ENCODE measurements at places on chromosomes 7 and 10.
A peak's percentile ranks its signal among the peaks of the same experiment; 100 is the strongest.

DNA sequence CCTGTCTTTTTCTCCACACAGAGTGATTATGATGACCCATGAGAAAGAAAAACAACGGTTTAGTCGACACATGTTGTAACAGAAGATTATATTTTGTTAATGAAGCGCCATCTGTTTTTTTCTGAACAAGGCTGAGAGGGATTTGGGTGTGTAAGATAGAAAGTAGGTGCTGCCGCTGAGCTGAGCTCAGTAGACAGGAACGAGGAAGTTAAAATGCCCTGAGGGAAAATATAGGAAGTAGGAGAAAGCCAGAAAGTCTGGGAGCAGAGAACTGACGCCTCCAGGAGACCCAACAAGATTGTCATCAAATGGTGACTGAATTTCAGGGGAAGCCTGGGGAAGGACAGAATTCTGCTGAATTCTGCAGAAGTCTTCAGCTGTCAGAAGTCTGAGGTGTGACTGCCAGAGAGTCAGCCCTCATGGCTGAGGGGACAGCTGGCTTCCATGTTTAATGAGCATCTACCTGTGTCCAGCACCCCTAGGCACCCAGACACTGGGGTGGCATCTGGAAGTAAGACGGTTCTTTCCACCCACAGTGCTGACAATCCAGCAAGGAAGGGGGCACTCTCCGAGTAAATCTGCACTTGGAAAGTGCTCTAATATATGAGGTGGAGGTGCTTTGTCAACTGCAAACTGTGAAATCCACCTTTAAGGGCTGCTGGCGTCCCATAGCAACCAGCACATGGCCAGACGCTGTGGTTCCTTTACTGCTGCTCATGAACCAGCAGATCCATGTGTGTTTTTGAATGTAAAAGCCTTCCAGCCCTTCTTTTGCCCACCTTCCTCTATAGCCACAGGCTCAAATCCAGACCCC is 12.5 kb upstream of the TSPAN15 start:
- DNase-seq = peak; percentile 73

DNA sequence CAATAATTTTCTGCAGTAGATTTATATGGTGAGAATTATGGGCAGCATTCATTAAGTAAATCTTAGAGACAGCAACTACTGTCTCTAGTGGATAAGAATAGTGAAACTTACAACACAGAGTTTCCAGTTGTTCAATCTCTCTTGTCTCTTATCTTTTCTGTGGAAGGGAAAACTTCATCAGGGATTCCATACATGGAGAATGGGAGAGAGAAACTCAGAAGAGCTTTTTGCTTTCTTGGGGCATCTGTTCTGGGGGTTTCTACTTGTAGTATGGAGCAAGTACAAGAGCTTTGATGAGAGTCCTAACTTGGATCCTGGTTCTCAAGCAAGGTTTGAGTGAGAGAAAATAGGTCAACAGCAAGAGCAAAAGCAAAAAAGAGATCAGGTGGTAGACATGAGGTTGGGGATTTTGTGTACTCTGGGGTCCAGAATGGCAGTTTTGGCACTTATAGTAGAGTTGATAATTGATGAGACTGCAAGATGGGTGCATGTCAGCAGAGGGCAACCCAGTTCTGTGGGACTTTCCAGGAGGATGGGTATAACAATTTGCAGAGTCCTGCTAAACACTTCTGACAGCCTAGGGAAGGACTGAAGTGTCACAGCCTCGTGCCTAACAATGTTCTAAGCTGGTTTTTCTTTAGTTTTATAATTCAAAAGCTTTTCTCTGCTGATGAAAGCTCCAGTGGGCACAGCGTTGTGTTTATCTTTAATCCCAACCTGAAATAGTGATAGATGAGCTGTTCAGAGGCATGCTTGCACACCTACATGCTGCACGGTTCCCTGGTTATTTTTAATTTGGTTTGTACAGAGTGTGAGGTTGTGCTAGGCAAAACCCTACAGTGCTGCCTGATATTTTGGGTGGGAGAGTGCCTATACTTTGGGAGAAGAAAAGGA is 32.0 kb upstream of the STRIP2 start:
- DNase-seq = no peak

DNA sequence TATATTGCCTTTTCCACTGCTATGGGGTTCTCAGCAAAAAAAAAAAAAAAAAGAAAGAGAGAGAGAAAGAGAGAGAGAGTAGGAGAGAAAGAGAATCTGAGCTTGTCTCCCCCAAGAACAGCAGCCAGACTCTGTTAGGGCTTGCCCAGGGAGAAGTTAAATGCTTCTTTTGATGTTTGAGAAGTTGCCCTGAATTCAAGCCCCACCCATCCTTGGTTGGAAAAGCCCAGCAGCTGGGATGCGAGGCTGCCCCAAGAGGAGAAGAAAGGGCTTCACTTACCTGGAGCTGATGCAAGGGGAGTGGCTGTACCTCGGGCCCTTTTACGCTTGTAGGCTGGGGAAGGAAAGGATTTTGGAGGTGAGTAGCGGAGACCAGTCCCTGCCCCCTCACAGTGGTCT is 20.9 kb upstream of the MGMT start:
- DNase-seq = no peak

- DNase-seq = peak; percentile 15
Measured at GRCh38 chr7:46871516-46871915, 710.4 kb downstream of the TNS3 start.

GRCh38 chr7:66145400-66146104 is 30.9 kb downstream of the CRCP start:
- DNase-seq = peak; percentile 31

GRCh38 chr7:92563345-92563744 is 26.8 kb downstream of the FAM133B start:
- DNase-seq = no peak

GRCh38 chr7:105352018-105352612 is 36.6 kb downstream of the SRPK2 start:
- peak; percentile 78 for DNase-seq

GRCh38 chr10:81996927-81997326 is 121.9 kb downstream of the NRG3 start:
- DNase-seq = no peak

- no peak for DNase-seq
Measured at GRCh38 chr10:48932831-48933664, 6.6 kb downstream of the LRRC18 start.

- no peak for DNase-seq
Measured at GRCh38 chr10:12962556-12962955, 39.0 kb downstream of the CCDC3 start.

DNA sequence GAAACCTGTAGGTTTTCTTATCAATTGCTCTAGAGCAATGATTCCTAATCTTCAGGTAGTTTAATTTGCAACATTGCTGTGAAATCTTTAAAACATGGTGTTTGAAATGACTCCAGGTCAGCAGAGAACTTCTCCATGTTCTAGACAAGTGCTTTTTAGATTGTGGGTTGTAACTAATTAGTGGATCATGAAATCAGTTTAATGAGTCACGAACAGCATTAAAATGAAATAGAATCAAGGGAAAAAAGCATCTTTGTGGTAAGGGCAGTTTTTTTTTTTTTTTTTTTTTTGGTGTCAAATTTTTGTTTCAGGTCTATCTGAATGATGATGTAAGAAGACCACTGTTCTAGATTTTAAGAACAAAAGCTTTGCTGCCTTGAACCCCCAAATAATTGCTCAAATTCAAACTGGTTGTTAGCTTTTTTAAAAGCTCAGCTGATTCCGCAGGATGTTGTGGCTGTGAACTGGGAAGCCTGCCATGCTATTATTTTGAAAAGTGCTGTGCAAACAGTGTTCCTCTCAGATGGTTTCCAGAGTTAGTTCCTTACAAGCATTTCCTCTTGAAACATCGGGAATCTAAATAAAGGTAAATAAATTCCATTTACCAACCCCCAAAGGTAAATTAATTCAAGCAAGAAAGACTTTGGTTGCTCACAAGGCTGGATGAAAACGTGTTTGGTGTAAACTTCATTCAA is 13.1 kb upstream of the PDK4 start:
- peak; percentile 68 for DNase-seq

- no peak for DNase-seq
Measured at GRCh38 chr7:31550432-31550831, 36.5 kb downstream of the ITPRID1 start.

DNA sequence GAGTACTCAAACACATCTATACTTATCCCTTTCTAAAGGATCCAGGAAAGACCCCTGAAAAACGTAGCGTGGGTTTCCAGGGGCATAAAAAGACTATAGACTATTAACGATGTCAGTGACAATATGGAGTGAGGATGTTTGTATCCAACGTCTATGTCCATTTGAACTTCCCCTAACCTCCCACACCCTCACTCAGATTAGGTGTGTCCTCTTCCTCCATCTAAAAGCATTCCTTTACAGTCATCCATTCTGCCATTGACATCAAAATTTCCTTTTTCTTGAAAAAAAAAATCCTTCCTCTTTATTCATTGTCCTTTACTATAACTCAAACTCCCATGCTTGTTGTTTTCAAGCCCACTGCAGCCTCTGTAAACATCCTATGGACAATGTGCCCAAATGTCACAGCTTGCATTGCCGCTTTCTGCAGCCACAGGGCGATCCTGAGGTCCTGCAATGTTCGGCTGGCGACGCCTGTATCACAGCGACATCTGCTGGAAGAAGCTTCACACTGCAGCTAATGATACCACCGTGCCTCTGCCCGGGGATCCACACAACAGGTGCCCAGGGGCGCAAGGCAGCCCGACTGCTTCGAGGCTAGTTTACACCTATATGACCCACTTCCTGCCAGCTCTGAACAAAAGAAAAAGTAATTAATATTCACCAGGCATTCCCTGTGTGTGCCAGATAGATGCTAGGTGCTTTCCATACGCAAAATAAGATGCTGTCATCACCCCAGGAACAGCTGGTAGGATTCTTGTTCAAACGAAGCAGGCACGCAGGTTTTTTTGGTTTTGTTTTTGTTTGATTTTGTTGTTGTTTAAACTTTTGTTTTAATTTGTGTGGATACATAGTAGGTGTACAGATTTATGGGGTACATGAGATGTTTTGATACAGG is 267.9 kb upstream of the GHITM start:
- DNase-seq = peak; percentile 87

- DNase-seq = no peak
Measured at GRCh38 chr10:7117806-7118674, 292.8 kb downstream of the SFMBT2 start.

DNA sequence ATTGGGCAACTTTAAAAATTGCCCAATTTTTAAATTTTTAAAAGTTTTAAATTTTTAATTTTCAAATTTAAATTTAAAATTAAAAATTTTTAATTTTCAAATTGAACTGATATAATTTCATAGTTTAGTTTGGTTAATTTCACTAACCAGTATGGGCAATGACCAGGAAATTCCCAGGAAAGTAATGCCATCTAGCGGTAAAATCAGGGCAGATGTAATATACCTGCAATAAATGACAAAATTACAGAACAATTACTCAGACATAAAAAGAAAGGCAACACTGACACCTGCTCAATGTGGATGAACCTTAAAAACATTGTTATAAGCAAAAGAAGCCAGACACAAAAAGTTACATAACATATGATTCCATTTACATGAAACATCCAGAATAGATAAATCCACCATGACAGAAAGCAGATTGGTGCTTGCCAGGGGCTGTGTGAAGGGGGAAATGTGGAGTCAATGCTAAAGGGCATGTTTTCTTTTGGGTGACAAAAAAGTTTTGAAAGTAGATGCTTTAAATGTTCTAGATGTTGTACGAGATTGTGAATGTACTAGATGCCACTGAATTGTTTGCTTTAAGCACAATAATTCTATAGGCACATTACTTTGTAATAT is 28.6 kb upstream of the SLC16A12 start:
- peak; percentile 81 for DNase-seq

GRCh38 chr7:27112955-27113949 is 10.8 kb upstream of the HOXA2 start:
- DNase-seq = no peak

DNA sequence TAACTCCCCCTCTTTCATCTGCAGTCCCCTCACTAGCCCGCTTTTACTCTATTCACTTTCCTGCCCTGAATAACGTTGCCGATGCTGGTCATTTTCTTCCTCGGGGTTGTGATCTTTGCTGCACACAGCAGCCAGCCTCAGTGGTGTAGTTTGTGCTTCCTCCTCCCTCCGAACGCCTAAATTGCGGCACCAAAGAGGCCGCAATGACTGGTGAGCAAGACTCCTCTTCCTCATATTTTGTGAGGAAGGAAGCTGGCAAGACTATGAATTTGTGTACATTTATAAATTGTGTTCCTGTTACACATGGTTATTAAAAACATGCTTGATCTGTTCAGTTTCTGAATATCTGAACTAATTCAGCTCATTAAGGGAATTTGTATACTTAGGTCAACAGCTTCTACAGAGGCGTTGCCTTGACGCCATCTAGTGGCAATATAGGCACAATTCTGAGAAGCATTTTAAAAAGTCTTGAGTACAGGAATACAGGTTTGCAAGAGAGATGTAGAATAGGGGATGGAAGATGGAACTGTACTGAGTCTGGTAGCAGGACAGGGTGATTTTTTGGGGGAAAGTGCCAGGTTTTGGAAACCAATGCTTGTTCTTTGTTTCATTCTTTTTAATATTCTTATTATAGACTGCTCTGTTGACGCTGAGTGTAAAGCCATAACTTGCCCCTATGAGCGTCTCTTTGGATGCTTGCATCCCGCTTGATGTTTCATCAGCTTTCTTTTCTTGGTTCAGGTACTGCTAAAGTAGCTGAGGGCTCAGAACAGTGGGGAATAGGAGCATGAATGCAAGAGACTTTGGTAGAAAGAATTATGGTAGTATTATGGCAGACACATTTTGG is 4.1 kb upstream of the TAS2R5 start:
- peak; percentile 68 for DNase-seq

- peak; percentile 88 for DNase-seq
Measured at GRCh38 chr10:52488606-52489485, 174.8 kb downstream of the DKK1 start.

- peak; percentile 75 for DNase-seq
Measured at GRCh38 chr10:67549390-67549789, 146.6 kb downstream of the CTNNA3 start.

DNA sequence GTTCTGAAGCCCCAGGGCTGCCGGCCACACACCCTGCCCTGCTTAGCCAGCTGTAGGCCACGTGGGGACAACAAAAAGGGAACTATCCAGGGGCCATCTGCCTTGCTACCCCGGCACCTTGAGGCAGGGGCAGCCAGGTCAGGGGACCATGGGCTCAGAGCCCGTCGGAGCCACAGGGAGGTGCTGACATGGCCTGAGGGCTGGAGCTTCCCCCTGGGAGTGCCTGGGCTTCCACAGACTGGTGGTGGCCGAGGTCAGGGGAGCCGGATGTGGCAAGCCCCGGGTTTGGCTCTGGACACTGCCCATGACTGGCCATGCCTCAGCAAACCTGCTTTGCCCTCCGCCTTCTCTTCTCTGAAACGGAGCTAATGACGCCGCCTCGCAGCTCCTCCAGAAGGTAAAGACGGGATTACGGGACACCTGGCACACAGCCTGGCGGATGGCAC is 178.5 kb downstream of the EBF3 start:
- no peak for DNase-seq

- DNase-seq = no peak
Measured at GRCh38 chr7:45687721-45688120, 113.6 kb downstream of the ADCY1 start.

GRCh38 chr7:14931511-14932215 is 29.1 kb upstream of the DGKB start:
- DNase-seq = no peak
